Omental fat pad (tissue), 4 donors: ENCODE measurements at places on chromosomes 1 and 21.
A peak's percentile ranks its signal among the peaks of the same experiment; 100 is the strongest.

- DNase-seq = no peak
These were observed 56.6 kb downstream of the TMEM53 start for GRCh38 chr1:44617703-44618029.

- no peak for DNase-seq
These were observed 3.6 kb downstream of the PRDM16 start for GRCh38 chr1:3072391-3073185.

- no peak for DNase-seq
These were observed 2.8 kb upstream of the CD1C start for GRCh38 chr1:158286941-158287346.

DNA sequence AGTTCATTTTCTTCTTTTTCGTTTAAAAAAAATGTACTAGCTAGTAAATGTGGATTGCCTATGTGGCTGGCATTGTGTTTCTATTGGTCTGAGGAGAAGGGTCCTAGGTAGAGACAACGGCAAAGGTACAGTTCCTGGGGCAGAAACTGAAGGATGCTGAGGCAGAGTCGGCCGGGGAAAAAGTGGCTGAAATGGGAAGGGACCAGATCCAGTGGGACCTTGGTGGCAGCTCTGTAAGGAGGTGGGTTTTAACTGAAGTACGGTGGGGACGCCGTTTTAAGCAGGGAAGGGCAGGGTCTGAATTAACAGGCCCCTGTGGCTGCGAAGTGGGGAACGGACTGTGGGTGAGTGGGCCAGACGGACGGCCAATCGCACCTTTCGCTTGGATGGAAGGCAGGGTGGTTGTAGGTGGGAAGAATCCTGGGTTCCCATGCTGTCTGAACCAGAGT lies 420 bp upstream of the VPS13D start:
- no peak for DNase-seq

DNA sequence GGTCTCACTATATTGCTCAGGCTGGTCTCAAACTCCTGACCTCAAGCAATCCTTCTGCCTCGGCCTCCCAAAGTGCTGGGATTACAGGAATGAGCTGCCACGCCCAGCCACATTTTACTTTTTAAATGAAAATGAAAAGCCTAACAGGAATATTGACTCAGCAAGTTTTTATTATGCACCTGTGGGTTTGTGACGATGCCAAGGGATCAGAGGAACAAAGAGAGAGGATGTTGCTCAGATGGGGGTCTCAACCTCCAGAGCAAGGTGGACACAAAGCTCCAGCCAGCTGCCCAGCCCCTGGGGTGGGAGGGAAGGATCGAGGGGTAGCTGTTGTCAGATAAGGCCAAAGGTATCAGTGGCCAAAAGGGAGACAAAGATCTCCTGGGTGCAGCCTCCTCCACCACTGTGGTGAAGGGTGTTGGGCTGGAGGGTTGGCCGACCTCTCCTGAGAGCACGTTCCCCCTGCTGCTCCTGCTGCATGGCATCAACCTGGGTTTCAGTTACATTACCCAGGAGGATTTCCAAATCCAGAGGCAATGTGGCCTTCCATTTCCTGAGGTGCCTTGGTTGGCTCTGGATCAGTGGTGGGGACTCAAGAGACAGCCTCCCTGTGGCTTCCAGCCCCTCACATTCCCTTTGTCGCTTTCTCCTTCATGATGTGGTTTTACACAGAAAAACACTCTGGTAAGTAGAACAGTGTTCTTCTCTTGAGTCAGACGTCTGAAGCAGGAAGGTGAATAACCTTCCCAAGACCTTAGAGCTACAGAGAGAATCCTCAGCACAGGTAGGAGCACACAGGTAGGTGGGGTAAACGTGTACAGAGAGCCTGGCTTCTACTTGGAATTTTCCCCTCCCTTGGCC lies 34.2 kb downstream of the ZNF496 start:
- no peak for DNase-seq

- no peak for DNase-seq
These were observed 333.8 kb downstream of the ST6GALNAC3 start for GRCh38 chr1:76408303-76408702.

DNA sequence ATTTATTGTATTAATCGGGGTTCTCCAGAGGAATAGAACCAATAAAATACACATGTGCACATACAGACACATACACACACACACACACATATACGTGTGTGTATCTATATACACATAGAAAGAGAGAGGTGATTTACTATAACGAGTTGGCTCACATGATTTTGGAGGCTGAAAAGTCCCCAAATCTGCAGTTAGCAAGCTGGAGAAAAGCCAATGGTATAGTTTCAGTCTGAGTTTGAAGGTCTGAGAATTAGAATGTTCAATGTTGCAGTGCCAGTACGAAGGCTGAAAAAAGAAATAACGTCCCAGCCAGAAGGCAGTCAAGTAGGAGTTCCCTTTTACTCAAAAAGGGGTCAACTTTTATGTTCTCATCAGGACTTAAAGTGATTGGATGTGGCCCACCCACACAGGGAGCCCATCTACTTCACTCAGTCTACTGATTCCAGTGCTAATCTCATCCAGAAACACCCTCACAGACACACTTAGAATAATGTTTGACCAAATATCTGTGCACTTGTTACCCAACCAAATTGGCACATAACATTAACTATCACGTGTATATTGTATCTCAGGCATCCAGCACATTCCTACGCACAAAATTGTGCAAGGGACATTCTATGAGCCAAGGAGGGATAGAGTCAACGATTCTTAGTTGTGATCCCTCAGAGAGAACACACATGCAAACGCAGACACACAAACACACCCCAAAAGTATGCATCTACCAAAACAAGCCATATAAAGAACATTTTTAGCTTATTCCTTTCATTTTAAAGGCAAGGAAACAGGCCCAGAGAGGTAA lies 195.5 kb upstream of the DUSP10 start:
- DNase-seq = no peak

DNA sequence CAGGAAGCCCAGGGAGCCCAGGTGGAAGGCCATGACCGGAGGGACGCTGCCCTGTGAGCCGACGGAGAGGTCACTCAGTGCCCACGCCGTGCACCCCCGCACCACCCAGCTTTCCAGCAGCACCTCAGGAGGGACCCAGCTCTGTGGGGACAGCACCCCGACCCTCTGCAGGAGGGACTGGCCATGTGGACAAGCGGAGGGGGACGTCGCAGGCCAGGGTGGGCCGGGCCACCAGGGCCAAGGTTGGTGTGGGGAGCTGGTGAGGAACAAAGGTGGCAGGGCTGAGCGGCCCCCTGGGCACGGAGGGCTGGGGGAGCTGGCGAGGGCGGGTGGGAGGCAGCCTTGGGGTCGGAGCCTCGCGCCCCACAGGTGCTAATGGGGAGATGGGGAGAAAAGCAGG lies 22.8 kb downstream of the NADK start:
- no peak for DNase-seq

DNA sequence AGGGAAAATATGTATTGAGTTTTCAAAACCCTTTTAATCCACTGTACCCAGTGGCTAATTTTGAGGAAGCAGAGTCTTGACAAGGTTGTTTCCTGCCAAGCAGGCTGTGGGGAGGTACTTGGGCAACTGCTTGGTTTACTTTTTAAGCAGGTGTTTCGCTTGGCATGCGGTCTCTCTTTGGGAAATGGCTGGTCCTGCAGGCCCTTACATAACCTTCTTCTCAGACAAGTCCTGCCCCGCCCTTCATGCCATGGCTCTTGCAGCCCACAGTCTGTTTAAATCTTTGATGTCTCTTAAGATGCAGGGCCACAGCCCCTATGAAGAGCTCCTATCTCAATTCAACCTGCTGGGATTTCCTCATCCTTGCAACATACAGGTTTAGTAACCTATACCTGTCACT lies 36.0 kb upstream of the ABCD3 start:
- no peak for DNase-seq

DNA sequence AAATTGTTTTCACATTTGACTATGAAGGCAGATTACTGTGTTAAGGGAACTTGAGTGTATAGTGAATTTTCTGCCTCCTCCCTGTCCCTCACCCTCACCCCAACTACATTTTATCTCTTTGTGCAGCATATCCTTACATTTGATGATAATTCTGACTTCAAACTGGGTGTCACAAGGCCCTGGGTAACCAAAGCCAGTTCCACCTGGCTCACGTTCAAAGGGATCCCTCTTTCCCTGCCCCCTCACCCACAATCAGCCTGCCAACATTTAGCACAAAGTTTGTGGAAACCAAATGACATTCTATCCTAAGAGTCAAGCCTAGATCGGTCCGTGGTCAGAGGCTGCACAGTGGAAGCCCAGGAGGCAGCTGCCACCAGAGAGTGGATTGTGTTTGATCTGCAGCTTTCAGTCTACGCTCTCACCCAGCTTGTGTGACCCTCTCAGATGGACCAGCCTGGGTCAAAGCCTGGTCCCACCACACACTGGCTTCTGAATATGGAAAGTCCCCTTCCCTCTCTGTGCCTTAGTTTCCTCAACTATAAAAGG lies 10.3 kb downstream of the KIAA0040 start:
- no peak for DNase-seq

GRCh38 chr1:217403026-217403720 lies 227.7 kb downstream of the GPATCH2 start:
- no peak for DNase-seq

- peak; percentile 23 for DNase-seq
These were observed at the start of gene SMG7 for GRCh38 chr1:183472488-183473216. TSS of gene SMG7 (plus strand) at chr1:183472499. CDS start at chr1:183472621, 122 bp downstream.

DNA sequence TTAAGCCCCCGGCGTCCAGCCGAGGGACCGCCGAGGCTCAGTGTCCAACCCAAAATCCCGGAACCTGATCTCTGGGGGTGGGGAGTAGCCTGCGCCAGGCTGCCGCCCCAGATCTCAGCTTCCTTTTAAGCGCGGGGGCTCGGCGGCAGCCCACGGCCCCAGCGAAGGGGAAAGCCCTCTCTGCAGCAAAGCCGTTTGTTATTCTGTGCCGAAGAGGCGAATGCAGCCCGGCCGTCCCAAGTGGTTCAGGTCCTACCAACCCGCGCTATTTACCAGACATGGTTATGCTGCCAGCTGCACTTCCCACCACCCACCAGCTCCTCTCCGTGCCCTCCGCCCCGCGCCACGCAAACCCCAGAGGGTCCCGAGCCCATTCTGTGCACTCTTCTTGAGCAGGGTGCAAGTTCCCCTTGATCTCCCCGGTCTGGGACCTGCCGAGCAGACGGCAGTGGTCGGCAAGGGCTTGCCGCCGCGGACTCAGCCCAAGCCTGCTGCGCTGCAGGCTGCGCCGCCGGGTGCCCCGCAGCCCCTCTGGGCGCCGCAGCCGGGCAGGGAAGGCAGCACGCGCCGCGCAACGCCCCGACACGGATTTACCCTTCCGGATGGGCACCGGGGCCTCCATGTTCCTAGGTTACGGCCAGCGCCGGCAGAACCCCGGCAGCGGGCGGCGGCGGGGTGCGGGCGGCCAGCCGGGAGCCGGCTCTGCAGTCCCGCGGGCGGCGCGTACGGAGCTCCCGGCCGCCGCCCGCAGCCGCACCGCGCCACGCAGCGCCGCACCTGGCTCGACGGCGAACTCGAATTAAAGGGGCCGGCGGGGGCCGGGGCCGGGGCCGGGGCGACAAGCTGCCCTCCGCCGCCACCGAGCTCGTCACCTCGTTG lies 738 bp upstream of the KCNA2 start:
- no peak for DNase-seq

GRCh38 chr1:59458884-59459283 lies 162.0 kb downstream of the FGGY start:
- no peak for DNase-seq

DNA sequence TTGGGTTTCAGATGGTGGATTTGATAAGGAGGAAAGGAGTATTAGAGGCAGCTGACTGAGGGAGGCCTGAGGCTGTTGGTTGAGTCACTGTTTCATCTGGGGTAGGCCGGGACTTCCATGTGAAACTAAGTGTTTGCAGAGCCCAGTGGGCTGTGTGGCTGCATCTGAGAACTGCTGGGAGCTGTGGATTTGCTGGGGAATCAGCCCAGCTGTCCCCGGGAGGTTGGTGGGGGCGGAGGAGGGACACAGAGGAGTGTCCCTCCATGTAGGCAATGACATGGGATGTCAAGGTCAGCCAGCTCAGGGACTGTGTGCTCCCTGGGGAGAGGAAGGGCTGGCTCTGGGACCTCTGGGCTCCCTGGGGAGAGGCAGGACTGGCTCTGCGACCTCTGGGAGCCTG lies 36.4 kb downstream of the SLC2A7 start:
- DNase-seq = no peak

GRCh38 chr1:10761503-10762152 lies 34.8 kb downstream of the CASZ1 start:
- DNase-seq = no peak

DNA sequence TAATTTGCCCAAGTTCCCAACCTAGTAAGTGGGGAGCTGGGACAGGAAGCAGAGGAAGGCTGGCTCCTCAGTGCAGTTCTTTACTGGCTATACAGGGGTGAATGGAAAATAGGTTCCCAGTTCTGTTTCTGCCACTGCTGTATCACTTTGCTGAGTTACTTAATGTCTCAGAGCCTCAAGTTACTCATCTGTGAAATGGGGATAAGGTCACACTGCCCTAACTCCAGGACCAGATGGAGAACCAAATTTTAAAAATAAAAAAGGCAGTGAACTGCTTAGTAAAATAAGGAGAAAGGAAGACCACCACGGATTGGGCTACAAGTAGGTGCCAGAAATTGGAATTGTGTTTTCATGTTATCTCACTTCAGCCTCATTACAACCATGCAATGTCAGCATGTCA lies 147.8 kb downstream of the OMA1 start:
- DNase-seq = no peak

- no peak for DNase-seq
These were observed 4.7 kb downstream of the TMEM50A start for GRCh38 chr1:25342846-25343245.

GRCh38 chr1:227805606-227806197 lies 9.8 kb upstream of the PRSS38 start:
- no peak for DNase-seq

- no peak for DNase-seq
These were observed 1.1 kb downstream of the MGST3 start for GRCh38 chr1:165632152-165632469.

- DNase-seq = no peak
These were observed 20.4 kb downstream of the AIM2 start for GRCh38 chr1:159056069-159056698.

DNA sequence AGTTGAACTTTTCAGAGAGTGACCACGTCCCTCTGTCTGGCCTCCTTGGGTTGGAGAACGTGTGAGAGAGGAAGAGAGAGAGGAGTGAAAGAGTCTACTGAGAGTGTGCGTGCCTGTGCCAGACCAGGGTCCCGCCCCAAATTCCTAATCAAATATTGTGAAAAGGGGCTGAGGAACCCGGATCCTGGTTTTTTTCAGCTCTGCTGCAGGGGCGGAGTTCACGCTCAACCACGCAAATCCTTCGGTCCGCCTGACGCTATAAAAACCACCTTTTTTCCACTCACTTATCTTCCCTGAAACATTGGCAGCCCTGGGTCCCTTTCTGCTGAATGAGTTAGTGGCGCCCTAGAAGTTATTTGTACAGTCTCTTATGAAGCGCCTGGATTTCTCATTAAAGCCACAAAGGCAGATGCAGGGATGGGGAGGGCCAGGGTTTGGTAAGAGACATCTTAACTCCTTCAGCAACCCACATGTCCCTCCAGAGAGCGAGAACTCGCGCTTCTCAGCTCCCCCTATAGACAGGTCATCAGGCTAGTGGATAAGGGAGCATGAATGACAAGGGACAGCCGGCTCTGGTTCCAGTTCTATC lies at the start of gene FMOD:
TSS of gene FMOD (minus strand) at position 86 of the 589 bp plus-strand sequence. CDS start 2,852 bp downstream, outside the sequence.
- no peak for DNase-seq

GRCh38 chr1:187313115-187313514 lies 484.4 kb downstream of the PLA2G4A start:
- DNase-seq = no peak

- no peak for DNase-seq
These were observed 34.0 kb upstream of the SSX2IP start for GRCh38 chr1:84724128-84724860.

GRCh38 chr1:65045022-65045817 lies 78.9 kb upstream of the JAK1 start:
- DNase-seq = no peak
